Femur (tissue), 1 donor: ENCODE measurements at places on chromosomes 2 and 18.

- peak; percentile 59 for DNase-seq
Measured at GRCh38 chr2:227472265-227473121, 537 bp downstream of the AGFG1 start.

DNA sequence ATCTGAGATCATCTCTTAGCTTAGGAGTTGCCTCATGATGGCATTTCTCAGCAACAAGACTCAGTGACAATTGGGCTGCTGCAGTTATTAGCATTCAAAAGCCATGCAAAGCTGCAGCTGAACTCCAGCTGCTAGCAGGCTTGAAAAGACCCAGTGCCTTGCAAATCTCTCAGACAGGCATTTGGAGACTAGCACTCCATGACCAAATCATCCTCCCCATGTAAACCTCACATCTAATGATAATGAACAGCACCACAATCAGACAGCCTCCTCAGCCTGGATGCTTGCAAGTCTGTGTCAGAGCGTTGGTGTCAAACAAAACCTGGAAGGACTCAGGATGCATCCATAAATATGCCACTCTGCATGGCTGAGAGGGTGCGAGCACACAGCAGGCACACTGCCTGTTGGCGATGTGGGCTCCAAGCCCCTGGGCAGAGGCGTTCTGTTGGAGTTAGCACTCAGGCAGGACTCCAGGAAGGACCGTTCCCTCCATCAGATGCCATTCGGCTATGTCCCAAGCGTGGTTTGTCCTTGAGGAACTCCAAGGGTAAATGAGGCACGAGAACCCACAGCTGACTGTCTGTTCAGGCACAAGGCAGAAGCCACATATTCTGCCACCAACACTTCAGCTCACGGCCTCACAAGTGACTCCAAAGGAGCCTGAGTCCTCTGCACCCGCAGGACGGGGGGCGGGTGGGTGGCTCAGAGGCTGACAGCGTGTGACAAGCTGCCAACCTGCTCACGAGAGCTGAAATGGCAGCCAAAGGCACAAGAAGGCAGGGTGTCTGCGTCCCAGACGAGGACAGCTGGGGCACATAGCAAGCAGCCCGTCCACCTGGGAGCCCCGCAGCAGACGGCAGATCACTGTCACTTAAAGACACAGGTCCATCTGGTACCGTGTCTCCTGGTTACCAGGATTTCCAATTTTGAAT is 183.8 kb downstream of the MYT1L start:
- DNase-seq, result no peak

- no peak for DNase-seq
Measured at GRCh38 chr2:152510621-152511020, 175.6 kb downstream of the FMNL2 start.

- no peak for DNase-seq
Measured at GRCh38 chr18:12855916-12856315, 28.1 kb downstream of the PTPN2 start.

DNA sequence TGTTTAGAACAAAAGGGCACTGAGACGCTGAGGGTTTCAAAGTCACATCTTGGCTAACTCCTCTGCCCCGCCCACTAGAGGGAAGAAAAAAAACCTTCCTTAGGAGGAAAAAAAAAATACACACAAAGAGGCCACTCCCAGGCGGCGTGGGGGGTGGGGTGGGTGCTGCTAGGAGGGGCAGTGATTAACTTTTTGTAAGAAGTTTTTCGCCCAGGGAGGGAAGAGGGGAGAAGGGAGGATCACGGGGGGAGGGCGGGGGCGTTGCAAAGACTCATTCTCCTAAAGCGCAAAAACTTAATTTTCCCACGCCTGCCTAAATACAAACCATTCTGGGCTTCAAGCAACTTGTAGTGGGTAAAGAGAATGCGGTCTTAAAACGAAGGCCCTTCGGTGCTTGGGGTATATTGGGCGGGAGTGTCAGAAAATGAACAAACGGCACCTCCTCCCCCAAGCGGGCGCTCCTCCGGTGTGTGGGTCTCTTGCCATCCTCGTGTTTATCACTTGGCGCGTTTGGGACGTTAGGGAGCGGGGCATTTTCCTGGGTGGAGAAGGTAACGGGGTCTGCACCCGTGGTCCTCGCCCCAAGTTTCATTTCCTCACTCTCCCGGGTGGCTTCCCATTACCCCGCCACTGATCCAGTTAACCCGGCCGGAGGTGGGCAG is 1.7 kb downstream of the CXCR4 start:
- DNase-seq, result peak; percentile 51

DNA sequence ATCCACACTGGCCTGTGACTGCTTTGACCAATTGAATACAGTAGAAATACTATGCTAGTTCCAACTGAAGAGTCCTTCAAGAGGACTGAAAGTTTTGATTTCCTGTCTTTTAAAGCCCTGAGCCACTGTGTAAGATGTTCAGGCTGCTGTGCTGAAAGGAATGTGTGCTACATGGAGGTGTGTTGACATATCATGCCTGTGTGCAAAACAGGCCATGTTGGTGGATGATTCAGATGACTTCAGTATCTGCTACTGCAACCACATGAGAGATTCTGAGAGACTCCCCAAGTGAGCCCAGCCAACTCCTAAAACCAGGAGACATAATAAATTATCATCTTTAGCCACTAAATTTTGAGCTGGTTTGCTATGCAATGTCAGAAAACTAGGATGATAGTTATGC is 662.9 kb downstream of the ZEB2 start:
- no peak for DNase-seq

DNA sequence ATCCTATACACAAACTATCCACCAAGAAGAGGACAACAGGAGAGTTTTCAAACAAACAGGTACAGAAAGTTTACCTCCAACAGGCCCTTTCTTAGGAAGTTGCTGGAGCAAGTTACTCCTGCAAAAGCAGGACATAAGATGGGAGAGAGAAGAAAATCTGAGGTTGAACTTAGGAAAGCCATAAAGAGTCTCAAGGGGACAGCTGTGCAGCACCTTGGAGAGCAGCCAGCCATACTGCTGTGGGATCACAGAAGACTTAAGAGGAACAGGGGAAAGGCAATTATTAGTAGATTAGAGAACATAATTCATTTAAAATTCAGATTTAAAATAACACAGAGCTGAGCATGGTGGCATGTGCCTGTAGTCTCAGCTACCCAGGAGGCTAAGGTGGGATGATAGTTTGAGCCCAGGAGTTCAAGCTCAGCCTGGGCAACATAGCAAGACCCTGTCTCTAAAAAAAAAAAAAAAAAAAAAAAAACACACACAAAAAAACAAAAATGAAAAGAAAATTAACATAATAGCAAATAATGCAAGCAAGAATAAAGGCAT is 148.1 kb upstream of the SIX3 start:
- DNase-seq, result no peak

- DNase-seq, result no peak
Measured at GRCh38 chr2:181058378-181059269, 78.2 kb downstream of the UBE2E3 start.

DNA sequence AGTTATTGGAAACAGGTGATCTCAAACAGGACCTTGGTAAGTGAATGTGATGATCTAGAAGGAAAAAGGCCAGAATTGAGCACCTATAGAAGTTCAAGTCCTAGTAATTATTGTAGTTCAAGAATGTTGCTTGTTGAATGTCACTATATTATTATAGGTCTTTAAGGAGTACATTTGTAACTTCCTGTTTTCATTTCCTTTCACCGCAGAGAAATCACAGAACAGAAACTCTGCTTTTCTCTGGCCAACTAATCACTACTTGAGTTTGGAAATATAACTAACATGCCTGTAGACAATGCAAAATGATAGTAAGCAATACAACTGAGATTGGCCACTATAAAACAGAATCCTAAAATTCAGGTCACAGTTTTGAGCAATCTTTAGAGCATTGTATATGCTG is 61.8 kb upstream of the EFEMP1 start:
- DNase-seq, result no peak

DNA sequence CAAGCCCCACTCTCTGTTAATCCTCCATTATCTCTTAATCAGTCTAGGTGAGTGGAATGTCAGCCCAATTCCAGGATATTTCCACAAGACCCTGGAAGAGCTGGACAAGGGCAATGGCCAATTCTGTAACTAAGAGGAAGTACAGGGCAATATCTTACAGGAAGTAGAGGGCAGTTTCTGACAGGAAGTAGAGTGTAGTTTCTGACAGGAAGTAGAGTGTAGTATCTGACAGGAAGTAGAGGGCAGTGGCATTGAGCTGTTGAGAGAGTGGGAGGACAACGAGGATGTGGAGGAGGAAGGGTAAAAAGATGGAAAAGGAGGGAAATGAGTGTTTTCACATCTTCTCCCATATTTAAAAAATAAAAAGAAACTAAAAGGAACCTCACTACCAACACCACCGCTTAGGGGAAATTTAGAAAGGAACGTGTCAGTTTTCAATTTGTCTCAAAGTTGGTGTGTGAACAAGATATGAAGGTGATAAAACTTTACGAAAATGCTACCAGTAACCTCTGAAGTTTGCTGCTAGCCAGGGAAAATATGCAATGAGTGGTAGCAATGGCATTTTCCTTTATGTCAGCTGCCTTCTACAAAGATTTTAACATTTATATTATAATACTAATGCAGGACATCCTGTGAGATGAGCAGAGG is 430.9 kb upstream of the HNRNPA3 start:
- no peak for DNase-seq

DNA sequence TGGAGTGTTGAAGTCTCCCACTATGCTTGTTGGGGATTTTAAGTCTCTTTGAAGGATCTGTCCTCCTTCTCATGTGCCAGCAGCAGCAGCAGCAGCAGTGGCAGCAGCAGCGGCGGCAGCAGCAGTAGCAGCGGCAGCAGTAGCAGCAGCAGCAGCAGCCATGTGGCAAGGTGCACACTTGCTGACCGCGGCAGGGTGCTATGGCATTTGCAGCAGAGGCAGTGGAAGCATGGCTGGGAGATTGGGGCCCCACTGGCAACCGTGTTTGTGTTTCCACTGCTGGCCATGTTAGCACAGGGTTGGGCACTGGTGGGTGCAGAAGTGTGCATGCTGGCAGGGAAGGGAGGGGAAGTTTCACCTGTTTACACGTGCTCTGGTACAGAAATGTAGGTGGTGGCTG is 280.1 kb downstream of the NUP35 start:
- DNase-seq, result no peak

- no peak for DNase-seq
Measured at GRCh38 chr2:19216676-19217602, 141.5 kb downstream of the OSR1 start.

DNA sequence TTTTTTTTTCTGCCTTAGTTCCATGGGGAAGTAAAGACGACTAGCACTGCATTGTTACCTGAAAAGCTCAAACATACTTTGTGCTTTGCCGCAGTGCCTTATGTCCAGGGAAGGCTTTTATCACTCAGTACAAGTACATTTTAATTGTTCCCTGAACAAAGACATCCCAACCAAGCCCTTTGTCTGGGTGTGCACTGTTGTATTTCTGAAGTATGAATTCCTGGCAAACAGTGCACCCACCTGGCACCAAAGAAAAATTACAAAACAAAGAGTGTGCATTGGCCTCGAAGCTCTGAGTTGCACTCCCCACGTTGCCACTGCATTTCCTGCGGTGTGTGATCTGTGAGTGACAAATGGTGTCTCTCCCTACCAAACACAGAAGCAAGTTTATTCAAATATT is 858.5 kb upstream of the PIK3C3 start:
- no peak for DNase-seq

DNA sequence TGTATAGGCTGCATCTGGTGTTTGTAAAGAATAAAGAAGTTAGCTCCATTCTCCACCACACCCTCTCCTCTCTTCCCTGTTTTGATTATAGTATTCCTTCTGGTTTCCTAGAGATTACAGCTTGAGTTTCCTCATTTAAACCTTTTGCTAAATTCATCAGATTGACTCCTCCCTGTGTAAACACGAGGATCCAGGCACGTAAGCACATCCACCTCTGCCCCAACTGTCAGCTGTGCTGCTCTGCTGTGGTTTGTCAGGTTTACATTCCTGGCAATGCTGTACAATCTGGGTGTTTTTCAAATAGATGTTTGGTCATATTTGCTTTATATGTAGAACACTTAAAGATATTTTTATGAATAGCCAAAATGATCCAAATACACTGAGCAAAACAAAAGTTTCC is 302.8 kb downstream of the PTGR3 start:
- DNase-seq, result no peak

DNA sequence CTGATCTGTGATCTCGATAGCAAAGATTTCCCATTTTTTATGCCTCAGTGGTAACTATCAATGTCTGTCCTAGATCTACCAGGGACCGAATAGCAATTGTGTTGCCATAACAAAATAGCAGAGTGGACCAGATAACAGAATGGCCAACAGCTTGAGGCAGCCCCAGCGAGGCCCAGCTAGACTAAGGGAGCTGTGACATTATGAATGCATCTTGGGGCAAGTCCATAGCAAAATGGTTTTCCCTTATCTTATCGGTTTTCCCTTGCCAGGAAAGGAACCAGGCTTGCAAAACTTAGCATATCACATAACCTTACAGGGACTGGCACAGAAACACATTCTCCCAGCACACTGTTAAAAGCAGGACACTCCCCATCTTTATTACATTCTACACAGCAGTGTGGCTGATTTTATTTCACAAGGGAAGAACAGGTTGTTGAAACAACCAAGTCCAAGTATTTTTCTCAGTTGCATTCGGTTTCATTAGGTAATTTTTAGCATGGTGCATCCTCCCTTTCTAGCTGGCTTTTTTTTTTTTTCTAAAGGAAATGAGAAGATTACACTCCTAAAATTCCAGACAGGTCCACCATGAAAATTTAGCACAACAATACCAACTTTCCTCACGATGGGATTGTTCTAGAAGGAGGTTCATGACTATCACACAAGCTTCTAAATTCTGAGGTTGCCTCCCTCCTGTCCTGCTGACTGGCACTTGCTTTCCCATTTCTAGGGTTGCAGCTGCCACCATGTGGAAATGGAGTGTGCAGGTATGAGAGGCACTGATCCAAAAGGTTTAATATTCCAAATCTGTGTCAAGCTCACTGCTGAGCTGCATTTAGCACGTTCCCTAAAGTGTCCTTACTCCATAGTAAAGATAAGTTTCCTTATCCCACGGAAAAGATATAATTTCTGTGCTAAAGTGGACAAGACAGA is 97.0 kb upstream of the SLC35G4 start:
- DNase-seq, result no peak

DNA sequence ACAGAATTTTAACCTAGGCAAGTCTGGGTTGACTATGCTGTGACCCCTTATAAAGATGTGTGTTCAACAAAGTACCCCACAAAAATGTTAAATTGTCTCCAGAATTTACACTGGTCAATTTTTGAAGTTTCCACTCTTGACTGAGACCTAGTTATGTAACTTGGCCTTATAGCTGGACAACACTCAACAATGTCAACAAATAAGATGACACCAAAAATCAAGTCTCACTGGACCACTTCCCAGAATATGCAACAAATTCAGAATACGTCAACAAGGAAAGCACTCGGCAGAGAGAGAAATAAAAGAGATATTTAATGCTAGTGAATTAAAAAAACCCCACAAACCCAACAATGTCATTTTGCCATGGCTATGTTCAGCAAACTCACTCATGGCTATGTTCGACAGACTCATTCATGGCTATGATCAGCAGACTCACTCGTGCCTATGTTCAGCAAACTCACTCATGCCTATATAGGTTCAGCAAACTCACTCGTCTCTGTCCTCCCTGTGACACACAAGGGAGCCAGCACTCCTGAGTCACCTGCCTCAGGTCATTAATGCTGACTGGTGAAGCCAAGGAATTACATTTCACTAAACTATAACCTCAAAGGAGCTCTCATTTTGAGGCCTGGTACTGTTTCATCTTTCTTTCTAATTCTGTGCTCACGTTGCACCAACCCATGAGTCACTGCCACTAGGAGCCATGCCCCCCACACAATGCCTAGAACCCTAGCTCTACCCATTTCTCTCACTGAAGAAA is 72.7 kb downstream of the PTPN2 start:
- DNase-seq, result no peak
